ENCODE measurements at places on chromosomes 11 and 22.

DNA sequence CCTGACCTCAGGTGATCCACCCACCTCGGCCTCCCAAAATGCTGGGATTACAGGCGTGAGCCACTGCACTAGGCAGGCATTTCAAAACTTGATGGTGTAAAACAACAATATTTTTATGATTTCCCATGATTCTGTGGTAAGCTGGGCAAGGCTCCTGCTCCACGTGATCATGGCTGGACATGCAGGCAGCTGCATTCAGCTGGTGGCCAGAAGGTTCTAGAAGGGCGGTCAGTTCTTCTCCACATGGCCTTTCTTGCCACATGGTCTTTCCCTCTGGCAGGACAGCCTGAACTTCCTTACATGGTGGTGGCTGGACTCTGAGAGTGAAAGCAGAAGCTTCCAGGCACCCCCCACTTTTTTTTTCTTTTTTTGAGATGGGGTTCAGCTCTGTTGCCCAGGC, 9.9 kb upstream of the RASD2 start:
- DNase-seq, result no peak

DNA sequence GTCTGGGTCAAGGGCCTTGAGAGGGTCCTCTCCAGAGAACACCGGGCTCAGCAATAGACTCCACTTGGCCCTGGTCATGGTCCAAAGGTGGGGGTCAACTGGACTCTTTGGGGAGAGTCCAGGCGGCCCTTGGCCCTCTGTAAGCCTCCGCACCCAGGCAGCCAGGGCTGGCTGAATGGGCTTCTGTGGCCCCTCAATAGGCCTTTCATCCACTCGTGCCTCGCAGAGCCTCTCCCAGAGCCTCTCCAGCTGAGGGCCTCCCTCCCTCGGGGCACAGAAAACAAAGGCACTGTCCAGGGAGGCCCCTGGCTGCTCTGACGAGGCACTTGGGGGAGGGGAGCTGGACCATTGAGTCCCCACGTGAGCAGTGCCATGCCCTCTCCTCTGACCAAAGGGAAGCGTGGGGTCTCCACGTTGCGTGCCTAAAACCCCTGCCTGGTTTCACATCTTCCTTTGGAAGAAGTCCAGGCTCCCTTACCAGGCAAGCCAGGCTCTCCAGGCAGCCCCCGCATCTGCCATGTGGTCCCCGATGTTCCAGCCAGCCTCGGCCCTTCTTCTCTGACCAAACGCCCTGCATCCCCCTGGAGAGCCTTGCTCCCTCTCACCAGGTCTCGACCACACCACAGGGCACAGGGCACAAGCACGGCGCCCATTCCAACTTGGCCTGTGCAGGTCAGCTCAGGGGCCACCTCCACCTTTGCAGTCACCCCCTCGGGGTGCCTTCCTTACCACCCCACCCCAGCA, 15.5 kb downstream of the KIAA0930 start:
- DNase-seq, result no peak

DNA sequence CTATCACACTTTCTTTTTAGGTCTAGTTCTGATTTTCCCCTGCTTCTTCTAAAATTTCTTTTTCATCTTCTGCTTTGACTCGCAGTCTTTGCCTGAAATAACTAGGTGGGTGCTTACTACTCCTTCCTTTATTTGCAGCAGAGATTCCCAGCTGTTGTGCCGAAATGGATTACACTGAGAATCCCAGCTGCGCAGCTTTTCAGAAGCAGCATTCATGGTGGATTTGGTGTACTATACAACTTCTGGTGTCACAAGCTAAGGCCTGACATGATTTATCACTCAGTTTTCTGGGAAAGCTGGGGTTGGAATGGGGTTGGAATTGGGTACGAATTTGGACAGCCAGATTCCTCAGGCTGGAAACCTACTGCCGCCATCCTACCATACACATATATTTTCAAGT, 6.0 kb upstream of the XKR3 start:
- no peak for DNase-seq

GRCh38 chr11:123707206-123707605, 34.3 kb downstream of the ZNF202 start:
- no peak for DNase-seq

- DNase-seq, result peak; percentile 35
Measured at GRCh38 chr22:42343531-42344081, 73.2 kb upstream of the TCF20 start.

GRCh38 chr11:84420271-84420670, 1134.1 kb upstream of the CCDC90B start:
- no peak for DNase-seq

DNA sequence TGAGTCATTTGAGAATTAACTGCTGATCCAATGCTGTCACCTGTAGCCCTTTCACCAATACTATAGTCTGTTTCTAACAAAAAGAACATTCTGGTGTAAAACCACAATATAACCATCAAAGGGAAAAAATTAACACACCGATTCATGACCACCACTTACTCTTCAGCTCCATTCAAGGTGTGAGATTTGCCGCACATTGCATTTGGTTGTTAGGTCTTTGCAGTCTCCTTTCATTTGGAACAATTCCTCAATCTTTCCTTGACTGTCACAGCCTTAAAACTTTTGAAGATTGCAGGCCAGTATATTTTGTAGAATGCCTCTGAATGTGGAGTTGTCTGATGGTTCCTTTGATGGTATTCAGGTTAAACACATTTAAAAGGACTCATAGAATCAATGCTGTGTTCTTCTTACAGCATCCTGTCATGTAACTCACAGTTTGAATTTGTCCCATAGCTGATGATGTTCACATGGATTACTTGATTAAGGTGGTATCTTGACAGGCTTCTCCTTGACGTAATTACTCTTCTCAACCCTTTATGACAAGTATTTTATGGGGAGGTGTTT, 63.6 kb downstream of the TNRC6B start:
- peak; percentile 43 for DNase-seq

DNA sequence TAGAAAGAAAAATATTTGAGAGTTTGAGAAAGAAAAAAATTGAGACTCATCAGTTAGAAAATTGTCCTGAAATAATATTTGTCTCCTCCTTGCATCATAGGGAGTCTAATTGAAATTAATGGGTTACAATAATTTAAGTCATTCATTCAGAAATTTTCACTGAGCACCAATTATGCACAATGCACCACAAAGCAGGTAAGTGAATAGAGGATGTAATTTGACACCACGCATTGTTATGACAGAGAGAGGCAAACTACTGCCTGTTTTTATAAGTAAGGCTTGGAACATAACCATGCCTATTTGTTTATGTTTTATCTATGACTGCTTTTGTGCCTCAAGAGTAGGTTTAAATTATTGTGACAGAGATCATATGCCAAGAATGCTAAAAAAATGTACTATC, 537.9 kb upstream of the FAT3 start:
- no peak for DNase-seq

DNA sequence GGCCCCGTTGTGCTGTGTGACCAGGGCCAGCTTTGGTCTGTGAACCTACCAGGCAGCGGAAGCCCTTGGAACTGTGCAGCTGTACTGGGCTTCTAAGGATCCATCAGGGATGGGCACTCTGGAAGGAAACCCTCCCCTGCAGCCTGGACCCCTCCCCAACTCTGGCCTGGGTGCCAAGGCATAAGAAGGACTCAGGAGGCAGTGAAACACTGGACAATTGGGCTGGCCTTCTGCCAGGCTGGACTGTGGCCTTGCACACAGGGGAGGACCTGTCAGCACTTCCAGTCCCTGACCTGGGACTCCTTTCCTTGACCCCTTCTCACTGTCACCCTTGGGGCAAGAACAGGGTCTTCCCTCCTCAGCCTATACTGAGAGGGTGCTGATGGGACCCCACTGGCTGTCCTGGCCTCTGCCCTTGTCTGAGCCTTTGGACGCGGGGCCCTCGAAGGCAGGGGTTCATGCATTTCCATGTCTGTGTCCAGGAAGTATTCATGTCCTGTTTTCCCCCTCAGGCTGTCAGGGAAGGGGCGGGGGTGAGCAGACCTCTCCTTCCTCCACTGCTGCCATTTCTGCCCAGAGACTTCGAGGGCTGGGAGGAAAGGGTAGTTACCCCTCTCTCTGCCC, 39.6 kb downstream of the PDE2A start:
- DNase-seq, result no peak

DNA sequence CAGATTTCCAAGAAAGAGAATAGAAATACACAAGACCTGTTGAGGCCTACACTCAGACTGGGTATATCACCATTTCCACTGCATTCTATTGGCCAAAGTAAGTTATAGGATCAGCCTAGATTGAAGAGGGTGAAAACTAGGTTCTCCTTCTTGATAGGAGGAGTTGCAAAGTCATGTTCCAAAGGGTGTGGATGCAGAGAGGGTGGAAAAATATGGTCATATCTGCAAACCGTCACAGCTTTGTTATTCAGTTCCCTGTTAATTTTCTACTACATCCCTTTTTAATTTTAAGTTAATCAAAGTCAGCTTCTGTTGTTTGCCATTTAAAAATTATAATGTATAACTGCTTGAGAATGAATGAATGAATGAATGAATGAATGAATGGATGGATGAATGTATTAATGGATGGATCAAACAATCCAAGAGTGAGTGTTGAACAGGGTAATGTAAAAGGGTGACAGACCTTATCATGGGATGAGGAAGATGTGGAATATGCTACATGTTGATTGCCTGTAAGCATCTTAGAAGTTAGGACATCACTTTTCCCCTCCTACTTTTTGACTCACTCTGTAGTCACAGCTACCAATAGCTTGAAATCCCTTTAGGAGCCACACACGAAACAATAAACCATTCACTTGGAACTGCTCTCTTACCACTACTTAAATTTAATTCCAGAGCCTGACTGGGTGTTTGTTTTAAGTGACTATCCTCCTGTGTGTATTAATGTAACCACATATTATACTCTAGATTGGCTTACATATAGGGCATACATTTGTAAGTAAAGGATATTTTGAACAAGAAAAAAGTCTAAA, 121.5 kb downstream of the CCDC34 start:
- no peak for DNase-seq

- no peak for DNase-seq
Measured at GRCh38 chr11:76589964-76590950, 80.3 kb downstream of the LRRC32 start.

GRCh38 chr11:28339488-28339887, 231.3 kb downstream of the METTL15 start:
- no peak for DNase-seq

- DNase-seq, result no peak
Measured at GRCh38 chr22:25186140-25186539, 13.5 kb upstream of the CRYBB3 start.

GRCh38 chr11:82521427-82521826, 212.2 kb downstream of the FAM181B start:
- no peak for DNase-seq

DNA sequence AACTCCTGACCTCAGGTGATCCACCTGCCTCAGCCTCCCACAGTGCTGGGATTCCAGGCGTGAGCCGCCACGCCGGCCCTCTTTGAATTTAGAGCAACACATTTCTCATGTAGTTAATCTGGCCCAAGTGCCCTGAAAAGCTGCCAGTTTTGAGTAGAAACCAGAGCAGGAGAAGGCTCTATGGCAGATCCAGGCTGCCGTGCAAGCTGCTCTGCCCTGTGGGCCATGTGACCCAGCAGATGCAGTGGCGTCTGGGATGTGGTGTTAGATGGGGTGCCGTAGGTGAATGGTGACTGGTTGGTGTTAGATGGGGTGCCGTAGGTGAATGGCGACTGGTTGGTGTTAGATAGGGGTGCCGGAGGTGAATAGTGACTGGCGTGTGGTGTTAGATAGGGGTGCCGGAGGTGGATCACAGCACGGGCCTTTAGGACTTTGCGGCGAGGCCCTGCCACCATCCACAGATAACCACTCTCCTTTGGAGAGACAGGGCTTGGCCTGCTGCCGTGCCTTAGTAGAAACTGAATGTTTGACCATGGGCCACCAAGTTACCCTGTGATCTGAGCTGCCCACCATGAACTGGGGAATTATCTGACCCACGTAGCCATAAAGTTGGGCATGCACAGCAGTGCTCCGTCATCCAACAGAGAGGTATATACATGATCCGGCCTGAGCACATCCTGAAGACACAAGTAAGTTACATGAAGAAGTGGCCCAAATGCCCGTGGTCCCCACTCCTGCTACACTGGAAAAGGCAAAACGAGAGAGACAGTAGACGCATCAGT, 32.7 kb downstream of the ASCL2 start:
- DNase-seq, result no peak

- no peak for DNase-seq
Measured at GRCh38 chr11:78080818-78081495, 1.3 kb upstream of the NDUFC2 start.

DNA sequence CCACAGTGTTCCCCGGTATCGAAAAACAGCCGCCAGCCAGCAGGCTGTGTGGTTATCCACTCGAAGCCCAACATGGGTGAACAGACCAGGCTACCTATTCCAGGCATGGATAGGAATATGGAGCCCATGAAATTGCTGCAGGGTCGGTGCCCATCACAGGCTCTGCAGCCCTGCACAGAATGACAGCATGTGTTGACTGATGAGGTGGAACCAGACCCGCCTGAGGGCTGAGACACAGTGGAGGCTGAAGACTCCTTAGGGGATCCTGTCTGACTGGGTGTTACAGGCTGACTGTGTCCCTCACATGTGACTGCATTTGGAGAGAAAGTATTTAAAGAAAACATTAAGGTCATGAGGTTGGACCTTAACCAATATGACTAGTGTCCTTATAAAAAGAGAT, 6.2 kb upstream of the YPEL1 start:
- no peak for DNase-seq

- DNase-seq, result no peak
Measured at GRCh38 chr22:24977370-24978221, 25.1 kb downstream of the KIAA1671 start.

- DNase-seq, result no peak
Measured at GRCh38 chr11:61008971-61009370, 37.5 kb downstream of the CD6 start.

- DNase-seq, result no peak
Measured at GRCh38 chr11:31328697-31329096, 40.8 kb downstream of the DCDC1 start.

DNA sequence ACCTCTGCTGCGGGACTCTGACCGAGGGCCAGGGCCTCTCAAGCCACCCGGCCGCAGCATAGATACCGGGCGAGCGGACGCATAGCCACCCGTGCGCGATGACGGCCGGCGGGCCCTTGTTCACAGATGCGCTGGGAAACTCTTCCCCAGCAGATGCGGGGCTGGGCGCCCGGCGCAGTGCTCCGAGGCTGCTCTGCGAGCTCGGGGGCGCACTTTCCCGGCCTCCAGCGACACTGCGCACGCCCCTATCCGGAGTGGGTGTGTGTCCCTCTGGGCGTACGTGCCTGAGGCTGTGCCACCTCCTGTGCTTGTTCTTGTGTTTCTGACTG, 104.7 kb upstream of the E2F8 start:
- DNase-seq, result peak; percentile 3

- DNase-seq, result no peak
Measured at GRCh38 chr22:38335077-38335476, 17.8 kb upstream of the CSNK1E start.

- no peak for DNase-seq
Measured at GRCh38 chr11:62682518-62682917, 3.6 kb upstream of the UBXN1 start.

GRCh38 chr11:128052912-128053641, 534.3 kb downstream of the ETS1 start:
- DNase-seq, result no peak

DNA sequence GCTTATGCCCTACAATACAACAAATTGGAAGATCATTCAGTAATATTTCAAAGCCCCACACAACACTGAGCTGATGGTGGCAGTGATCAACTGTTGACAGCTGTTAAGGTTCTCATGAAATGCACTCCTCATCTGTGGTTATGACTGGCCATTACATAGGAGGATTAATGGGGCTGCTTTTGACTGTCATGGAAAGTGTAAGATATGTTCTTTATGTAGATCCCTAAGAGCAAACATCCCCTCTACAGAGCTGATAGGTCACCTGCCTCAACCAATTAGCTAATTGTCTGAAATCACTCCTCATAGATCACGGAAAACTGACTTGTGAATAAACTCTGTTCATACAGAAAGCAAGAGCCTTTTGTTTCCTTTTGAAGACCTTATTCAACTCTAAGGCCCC, 78.1 kb downstream of the GAB2 start:
- no peak for DNase-seq

Measured in stimulated activated CD4-positive, alpha-beta T cell treated with anti-CD3 and anti-CD28 coated beads, Interleukin-15, amount 100 ng/mL, for 24 hours (primary cell).